ENCODE measurements at places on chromosomes 5 and 9.

- no peak for DNase-seq
These were observed 132.3 kb upstream of the MPDZ start for GRCh38 chr9:13411791-13412190.

- no peak for DNase-seq
These were observed 30.2 kb downstream of the EFCAB9 start for GRCh38 chr5:172223901-172224873.

DNA sequence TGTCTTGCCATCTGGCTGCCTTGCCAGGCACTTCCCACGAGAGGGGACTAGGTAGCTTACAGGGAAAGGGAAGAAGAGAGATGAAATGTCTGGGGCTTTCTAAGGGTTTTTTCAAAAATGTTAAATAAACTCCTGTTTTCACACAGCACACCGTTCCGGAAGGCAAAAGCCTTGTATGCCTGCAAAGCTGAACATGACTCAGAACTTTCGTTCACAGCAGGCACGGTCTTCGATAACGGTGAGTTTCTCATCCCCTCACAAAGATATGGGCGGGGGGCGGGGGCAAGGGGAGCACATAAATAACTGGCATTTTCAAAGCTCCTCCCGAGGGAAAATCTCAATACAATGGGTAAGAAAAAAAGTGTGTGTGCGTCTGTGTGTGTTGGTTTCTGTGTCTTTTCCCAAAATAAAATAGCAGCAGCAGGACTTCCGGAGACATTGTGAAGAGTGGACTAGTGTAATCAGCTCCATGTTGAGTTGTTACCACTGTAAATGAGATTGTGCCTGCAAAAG lies 189.6 kb downstream of the NR3C1 start:
- DNase-seq, result no peak

GRCh38 chr5:178545941-178546674 lies 44.1 kb downstream of the COL23A1 start:
- no peak for DNase-seq
